Activated CD4-positive, alpha-beta memory T cell treated with anti-CD3 and anti-CD28 coated beads for 36 hours (primary cell): ENCODE measurements at places on chromosomes 2 and 18.

- no peak for DNase-seq
Observed at GRCh38 chr2:64943387-64944150, 45.6 kb upstream of the SLC1A4 start.

- DNase-seq, result no peak
Observed at GRCh38 chr2:16318051-16318450, 347.6 kb downstream of the CYRIA start.

- DNase-seq, result no peak
Observed at GRCh38 chr2:49067971-49068370, 86.3 kb downstream of the FSHR start.

GRCh38 chr2:105772362-105772761 is 27.6 kb downstream of the NCK2 start:
- DNase-seq, result no peak

DNA sequence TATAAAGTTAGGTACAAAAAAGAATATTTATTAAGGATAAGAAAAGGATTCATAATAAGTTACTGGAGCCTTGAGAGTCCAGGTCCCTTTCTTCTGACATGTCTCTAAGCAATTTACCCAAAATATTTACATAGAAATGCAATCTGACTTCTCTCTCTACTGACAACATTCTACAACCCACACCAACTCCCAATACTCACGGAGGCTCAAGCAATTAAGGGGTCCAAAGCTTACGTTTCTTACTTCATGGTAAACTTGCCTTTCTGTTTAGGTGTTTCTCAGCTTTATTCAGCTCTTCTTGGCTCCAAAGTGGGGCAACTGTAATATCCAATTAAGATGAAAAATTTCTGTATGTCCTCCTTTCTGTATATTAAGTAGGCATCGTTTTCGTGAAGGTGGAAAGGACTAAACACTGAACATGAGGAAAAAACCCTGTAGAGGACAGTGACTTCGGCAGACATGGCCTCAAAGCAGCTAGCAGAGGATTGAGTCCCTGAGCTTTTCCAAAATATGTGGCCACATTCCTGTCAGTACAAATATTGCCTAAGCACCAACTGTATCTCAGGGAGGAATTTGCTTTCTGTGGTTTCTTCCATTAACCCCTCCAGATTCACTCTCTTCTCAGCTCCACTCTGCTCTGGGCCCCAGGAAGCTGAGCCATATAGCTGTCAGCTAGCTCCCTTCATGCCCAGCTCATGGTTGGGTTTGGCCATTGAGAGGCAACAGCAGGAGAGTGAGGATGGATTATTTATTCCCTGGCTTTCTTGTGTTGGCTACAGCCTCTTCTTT is 67.9 kb upstream of the GLS start:
- DNase-seq, result no peak

DNA sequence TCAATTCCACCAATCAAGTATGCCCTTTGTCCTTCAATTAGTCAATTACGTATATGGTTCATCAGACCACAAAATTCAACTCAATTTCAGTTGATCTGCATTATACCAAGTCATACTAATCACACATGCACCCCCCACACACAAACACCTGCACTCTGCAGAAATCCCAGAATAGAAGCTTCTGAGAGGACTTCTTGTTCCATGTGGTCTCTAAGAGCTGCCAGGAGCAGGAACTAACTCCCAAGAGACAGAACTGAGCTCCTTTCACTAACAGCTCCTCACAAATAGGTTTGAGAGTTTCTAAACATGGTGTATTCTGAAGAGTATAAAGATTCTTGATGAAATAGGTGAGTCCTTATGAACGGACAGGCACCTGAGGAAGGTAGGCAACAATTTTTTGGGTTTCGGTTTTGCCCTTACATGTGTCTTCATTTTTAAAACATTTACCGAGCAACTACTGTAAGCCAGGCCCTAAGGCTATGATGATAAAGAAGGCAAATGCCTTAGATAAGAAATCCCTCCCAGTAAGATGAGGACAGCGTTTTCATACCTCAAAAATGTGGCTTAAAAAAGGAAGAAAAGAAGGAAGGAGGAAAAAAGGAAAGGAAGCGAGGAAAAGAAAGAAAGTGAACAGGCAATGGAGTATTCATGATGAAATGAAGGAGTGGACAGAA is 183.1 kb downstream of the PID1 start:
- DNase-seq, result no peak

DNA sequence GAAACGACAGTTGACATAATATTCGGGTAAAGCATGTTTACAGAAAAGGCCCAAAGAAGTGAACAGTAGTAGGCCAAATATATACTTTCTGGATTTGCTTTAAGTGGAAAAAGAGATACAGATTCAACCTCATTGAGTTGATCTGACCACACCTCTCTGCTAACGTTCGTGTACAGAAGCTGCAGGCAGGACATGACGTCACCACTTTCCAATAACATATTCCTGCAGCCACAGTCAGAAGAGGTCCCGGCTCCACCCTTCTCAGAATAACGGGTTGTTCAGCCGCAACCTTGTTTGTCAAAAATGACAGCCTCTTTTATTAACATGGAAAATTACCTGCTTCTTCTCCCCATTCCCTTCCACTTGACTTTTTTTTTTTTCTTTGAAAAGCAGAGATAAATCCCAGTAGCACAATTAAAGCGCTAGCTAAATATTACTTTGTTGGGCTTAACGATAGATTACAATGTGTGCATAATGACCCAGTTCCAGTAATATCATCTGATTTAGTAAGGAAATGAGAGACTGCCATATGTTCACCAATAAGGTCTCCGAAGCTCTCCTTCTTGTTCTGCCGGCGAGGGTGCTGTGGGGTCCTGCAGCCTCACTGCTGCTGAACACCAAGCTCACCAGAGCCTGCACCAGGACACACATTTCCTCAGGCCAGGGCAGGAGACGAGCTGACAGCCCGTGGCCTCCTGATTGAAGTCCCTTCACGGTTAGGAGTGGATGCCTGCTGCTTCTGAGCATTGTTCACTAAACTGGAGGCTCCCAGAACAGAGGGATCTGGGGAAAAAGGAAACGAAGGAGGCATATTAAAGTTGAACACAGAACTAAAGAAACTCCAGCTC is 451.0 kb upstream of the SALL3 start:
- DNase-seq, result no peak

DNA sequence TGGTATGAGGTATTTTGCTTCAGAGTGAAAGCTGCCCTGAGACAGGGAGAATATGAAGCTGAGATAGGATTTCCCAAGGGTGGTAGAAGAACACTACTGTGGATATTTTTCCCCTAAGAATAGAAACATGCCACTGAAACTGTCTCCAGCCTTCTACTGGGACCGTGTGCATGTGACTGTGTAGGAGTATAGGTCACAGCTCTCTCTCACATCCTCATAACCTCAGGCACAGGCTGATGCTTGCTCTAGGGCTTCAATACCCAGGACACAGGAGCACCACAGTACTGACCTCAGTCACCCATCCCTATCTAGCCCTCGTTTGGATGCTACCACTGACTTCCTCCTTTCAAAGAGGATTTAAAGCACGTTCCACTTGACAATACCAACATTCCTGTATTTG is 67.2 kb downstream of the REV1 start:
- DNase-seq, result no peak

GRCh38 chr2:38448692-38449410 is 71.8 kb upstream of the ATL2 start:
- DNase-seq, result no peak

- no peak for DNase-seq
Observed at GRCh38 chr2:45498661-45499550, 112.2 kb downstream of the SRBD1 start.

DNA sequence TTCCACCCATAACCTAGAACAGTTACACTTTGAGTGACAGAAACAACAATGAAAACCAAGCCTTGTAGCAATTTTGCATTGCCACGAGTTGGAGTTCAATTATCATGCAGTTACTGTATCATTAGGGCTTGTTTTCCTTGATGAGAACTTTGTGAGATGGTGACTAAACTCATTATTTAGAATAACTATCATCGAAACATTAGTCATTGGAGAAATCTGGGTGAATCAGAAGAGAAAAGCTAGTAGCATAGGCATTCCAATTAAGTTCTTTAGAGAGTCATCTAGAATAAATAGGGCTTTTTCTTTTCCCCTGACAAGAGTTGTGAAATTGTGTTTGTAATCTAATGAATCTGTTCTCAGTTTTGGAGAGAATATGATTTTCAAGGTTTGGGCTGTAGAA is 122.8 kb upstream of the DOCK10 start:
- DNase-seq, result no peak

DNA sequence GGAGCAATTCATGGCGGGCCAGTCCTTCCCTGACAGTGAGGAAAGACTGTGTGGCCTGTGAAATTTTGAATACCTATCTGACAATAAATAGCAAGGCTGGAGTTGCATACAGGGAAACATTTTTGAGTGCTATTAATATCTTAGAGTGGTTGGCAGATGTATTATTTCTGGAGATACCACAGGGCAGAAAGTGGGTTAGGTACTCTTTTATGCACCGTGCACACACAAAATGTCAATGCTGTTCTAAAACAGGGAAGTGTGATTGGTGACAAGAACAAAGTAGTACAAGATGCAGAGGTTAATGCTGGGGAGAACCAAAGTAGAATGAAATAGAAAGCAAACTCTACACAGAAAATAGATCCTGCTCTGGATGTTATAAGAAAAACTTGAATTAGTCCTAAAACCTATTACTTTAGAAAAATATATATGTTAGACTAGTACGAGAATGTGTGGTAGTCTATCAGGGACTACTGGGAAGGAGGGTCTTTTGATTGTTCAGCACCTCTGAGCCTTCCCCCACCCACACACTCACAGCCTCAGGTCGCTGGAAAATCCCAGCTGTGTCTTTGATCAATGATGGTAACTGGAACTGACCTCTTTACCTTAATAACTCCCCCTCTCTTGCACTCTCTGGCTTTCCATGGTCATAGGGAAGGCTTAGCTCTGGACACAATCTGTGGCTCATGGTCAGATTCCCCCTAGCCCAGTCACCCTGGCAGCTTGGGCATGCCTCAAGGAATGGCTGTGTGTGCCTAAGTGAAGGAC is 58.2 kb downstream of the SERPINB8 start:
- DNase-seq, result no peak

DNA sequence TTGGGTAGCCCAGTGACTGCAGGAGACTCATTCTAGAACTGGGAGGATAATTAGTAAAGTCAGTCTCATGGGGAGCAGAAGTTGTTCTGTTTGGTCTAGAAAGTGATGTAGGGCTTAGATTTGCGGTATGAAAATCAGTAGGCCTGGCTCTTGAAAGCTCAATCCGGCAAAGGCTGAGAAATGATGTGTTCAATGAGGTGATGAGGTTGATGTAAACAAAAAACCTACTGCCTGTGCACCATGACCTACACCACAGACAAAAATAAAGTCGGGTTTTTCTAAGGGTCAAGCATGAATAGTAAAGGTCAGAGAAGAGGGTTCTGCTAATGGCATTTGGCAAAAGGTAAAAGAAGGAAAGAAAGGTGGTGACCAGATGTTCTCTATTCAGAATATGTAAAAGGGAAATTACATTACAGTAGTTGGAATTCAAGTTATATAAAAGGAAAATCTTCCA is 80.8 kb upstream of the COL5A2 start:
- no peak for DNase-seq

DNA sequence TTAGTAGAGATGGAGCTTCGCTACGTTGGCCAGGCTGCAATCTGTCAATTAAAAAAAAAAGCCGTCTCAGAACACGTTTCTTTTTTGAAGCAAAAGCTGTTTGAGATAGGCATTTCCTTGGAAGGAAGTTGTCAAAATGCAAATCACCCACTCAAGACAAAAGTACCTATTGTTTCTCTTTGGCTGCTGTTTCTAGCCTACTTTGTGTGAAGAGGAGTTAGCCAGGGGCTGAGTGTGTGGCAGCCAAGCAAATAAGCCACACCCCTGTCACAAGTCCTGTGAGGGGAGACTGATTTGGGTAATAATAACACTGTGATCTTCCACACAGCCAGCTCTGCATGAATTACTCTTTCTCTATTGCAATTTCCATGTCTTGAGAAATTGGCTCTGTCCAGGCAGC is 47.4 kb upstream of the CDCA7 start:
- DNase-seq, result no peak

DNA sequence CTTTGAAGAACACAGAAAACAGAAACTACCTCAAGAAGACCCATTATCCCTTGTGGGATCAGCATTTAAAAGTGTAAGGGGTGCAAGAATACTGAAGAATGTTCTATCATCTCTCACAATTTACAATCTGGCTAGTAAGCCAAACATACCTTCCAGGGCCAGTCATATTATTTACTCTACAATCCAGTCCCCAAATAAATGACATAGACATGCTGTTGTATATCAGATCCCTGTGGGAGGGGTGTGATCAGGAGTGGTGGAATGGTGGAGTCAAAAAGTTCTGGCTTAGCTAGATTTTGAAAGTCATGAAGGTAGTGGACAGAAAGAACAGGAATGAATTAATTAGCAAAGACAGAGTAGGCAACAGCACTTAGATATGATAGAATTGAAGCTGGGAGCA is 1.8 kb upstream of the ITPRID2 start:
- DNase-seq, result no peak

GRCh38 chr2:185785156-185785555 is 46.6 kb downstream of the FSIP2 start:
- DNase-seq, result no peak

DNA sequence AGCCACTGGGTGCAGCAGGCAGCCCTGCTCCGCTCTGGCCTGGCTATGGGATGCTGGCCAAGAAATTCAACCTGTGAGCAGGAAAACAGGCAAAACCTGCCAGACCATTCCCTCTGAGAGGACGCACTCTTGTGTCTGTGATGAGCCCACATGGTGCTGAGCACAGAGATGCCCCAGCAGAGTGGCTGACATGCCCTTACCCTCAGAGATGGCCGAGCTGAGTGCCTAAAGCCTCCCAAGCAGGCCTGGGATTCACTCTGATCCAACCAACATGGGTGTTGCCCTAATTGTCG is 34.3 kb upstream of the TAF1B start:
- DNase-seq, result no peak

DNA sequence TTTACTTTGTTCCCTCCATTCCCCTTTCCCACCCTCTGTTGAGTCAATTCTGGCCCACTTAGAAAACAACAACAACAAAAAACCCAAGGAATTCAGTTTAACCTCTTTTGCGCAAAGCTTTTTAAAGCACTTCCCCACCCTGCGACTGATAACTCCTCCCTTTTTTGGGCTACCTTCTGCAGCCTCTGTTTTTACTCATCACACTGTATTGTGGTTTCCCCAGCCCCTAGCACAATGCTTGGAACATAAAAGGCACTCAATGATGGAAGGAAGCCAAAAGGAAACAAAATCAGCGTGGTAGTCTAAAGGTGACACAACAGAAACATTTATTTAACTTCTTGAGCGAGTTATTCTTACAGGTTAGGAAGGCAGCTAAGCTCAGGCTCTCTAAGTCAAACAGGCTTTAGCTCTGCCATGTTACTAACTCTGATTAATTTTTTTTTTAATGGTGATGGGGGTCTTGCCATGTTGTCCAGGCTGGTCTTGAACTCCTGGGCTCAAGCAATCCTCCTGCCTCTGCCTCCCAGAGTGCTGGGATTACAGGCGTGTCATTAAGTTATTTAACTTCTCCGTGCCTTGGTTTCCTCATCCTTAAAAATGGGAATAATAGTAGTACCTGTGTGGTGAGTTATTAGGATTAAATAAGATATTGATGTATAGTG is 1.3 kb downstream of the CEP68 start:
- peak; percentile 70 for DNase-seq

DNA sequence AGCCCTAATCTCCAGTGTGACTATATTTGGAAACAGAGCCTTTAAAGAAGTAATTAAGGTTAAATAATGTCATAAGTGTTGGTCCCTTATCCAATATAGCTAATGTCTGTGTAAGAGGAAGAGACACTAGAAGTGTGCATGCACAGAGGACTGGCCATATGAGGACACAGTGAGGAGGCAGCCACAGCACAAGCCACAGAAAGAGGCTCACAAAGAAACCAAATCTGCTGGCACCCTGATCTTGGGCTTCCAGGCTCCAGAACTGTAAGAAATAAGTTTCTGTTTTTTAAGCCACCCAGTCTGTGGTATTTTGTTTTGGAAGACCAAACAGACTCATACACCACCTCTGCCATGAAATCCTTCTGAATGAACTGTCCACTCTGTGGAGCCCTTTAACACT is 186.4 kb upstream of the SLC39A10 start:
- no peak for DNase-seq
